ENCODE measurements at places on chromosomes 4 and X.
A peak's percentile ranks its signal among the peaks of the same experiment; 100 is the strongest.

DNA sequence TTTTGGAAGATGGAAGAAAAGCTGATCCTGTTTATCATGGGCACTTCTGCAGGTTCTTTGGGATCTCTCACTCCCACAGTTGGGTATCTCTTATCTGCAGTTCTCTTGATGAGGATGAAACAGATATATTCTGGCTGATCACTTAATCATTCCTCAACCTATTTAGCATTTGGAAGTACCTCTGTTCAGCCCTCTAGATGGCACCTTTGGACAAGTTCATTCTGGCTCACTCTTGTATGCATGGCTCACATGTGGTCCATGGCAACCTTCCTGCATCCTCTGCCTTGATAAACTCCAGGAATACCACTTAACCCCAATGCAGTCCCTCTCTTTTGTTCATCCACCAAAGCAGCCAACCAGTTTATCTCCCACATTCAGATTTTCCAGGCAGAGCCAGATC is 74.2 kb downstream of the SMARCA5 start:
- no peak for DNase-seq

GRCh38 chr4:163536091-163536490 is 41.6 kb downstream of the TMA16 start:
- DNase-seq = no peak

GRCh38 chrX:151151665-151152267 is 24.6 kb upstream of the GPR50 start:
- peak; percentile 46 for DNase-seq

- DNase-seq = no peak
These were observed 101.1 kb upstream of the CYLC1 start for GRCh38 chrX:83759872-83760271.

DNA sequence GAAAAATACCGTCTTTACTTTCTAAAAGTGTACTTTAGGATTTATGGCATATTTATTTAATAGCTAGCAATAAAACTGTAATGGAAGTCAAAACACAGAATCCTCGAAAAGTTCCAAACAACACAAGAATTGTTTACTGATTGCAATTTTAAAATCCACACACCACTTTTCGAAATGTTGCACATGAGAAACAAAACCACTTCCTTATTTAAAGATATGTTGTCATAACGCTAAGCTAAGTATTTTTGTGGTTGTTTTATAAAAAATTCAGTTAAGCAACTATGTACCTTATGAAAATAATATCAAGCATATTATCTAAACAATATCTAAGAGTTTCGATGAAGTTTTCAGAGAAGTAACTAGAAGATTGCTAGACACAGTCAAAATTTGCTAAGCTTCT is 344 bp downstream of the TMPRSS11D start:
- DNase-seq = no peak

GRCh38 chr4:95610061-95610569 is 61.3 kb upstream of the UNC5C start:
- no peak for DNase-seq

- no peak for DNase-seq
These were observed 46.0 kb upstream of the GUCY1A1 start for GRCh38 chr4:155620637-155621036.

- no peak for DNase-seq
These were observed 29.6 kb upstream of the SCML1 start for GRCh38 chrX:17707731-17708130.

DNA sequence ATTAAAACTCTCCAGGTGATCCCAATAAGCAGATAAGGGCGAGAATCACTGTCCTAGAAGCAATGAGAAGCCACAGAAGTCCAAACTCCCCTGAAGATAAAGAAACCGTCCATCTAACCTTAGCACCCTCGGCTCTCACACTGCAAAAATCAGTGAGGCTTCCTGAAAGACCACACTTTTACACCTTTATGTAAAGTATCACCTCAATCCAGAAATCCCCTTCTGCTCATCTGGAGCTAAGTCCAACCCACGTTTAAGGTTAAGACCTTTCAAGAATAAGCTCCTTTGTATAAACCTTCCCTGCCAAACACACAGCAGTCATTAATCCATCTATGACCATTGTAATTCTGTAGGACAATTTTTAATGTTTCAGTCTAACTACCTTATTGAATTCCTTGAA is 41.7 kb downstream of the LIN54 start:
- no peak for DNase-seq

DNA sequence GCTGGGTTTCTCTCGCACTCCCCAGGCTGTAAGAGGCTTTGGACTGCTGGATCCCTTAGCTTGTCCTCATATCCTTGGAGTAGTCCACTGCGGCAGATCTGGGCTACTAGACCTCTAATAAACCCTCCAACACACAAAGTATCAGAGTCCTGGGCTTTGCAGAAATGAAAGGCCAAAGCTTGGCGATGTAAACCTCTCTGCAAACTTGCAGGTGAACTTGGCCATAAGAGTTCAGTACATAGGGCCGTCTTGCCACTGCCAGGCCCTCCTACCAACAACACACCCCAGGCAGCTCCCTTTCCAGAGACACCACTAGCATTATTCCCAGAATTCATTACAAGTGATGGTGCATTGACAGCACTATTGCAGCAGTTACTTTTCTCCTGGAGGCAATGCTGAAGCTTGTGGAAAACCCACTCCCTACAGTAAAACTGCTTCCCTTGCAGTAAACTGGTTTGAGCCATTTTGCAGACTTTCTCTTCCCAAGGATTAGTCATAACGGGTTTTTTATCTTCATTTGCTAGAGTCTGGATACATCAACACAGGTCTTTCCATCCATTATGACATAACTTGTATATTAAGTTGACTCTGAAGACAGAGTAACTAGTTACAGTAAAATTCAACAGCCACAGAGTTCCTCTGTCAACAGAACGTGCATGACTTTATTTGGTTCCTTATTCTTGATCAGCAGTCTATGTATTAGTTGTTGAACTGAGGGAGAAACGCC is 2.4 kb downstream of the ANKRD50 start:
- no peak for DNase-seq

GRCh38 chr4:76748649-76749048 is 149.3 kb downstream of the SOWAHB start:
- DNase-seq = peak; percentile 62

GRCh38 chr4:119648398-119648797 is 19.8 kb upstream of the PDE5A start:
- DNase-seq = no peak

All from H4 (cell line).